Muscle of leg (tissue), 16 donors: ENCODE measurements at places on chromosomes 3 and 15. TPM values are rescaled to one million over a fixed set of nuclear protein-coding genes. Genes with fewer than 3 reads are reported as not detected.

Gene ELP6
- 28.0 TPM for total RNA-seq

GRCh38 chr3:54792584-54792983 is 135.3 kb downstream of the LRTM1 start:
- no peak for DNase-seq

DNA sequence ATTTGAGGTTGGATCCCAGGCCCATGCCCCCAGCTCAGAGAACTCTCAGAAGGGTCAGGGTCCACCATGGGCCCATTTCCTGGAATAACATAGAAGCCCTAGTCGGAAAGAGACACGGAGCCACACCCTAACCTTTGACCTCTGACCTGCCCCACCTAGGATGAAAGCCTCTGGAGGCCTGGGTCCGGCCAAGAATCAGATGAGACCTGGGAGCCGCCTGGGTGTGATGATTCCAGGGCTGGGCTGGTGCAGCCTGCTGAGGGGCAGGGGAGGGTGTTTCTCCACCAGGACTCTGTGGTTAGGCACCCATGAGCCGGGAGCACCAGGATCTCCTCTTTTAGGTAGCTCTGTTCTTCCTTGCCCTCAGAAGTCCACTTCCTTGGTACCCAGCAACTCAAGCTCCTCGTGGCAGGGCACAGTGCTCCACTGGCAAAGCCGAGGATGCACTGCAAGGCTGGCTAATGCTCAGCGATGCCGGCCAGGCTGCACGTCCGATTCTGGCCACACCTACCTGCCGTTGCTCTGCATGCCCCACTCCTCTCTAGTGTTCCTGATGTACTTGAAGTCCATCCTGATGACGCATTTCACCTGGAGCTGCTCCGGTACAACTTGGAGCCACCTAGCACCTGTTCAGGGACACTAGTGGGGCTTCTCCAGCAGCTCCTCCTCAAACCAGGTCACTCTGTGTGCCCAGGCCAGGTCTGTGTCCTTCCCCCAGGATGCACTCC is 57.4 kb downstream of the ZNF445 start:
- no peak for DNase-seq

- peak; percentile 89 for DNase-seq
Measured at GRCh38 chr15:45457641-45458539, 64.7 kb downstream of the SLC30A4 start.

DNA sequence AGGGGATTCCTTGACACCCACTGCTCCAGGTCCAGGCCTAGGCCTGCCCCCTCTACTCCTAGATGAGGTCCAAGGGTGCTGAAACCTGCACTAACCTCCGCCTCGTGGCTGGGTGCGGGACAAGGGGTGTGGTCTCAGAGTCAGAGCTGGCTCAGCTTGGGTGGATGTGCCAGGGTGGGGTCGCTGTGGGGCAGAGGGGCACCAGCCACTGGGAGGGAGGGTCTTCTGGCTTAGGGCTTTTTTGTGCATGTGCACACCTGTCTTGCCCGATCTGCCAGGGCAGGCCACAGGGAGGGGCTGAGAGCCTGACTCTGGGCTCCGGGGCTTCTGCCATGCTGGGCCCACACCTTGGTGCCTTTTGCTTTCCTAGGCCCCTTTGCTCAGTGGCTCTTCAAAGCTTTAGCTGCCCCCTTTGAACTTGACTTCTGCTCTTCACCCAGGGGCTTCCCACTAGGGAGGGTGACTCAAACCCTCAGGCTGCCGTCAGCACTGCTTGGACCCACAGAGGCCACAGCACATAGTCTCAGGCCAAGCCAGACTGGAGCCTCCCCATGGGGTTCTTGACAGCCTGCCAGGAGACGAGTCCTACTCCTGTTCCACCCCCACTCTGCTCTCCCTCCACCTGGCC is 73.0 kb downstream of the KLF13 start:
- no peak for DNase-seq

Gene IMPG2
- total RNA-seq: 1.3 TPM

GRCh38 chr15:70217226-70218160 is 119.8 kb upstream of the TLE3 start:
- DNase-seq: no peak

DNA sequence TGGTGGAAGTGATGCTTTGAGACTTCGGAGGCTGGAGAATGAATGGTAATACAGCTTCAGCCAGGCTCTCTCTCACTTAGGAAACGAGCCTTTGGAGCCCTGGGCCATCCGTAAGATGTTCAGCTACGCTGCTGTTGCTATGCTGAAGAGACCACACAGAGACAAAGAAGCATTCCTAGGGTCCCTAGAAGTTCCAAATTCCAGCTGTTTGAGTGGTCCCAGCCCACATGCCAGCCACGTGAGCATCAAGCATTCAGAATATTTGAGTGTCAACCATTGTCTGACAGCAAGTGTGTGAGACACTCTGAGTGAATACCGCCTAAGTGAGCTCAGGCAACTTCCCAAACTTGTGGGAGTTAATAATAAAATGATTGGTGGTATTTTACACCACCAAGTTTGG is 212.9 kb downstream of the CD47 start:
- DNase-seq: no peak

Gene GABRR3
- total RNA-seq: not detected

DNA sequence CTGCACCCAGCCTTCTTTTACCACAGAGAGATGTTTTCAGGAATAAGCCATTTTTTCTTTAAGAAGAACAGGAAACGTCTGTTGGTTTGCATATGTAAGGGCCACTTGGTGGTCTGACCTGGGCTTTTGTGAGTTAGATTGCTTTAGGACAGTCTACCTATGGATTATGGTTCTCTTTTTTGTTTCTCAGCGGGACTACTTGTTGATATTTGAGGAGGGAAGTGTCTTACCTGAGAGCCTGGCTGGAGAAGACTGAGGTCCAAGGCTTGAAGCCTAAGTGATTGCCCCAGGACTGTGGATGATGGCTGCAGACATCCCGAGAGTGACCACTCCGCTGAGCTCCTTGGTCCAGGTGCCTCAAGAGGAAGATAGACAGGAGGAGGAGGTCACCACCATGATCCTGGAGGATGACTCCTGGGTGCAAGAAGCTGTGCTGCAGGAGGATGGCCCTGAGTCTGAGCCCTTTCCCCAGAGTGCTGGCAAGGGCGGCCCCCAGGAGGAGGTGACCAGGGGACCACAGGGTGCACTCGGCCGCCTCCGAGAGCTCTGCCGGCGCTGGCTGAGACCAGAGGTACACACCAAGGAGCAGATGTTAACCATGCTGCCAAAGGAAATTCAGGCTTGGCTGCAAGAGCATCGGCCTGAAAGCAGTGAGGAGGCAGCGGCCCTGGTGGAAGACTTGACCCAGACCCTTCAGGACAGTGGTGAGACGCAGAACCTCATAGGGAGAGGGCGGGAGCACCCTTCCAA is 3.0 kb downstream of the ZSCAN2 start:
- no peak for DNase-seq

DNA sequence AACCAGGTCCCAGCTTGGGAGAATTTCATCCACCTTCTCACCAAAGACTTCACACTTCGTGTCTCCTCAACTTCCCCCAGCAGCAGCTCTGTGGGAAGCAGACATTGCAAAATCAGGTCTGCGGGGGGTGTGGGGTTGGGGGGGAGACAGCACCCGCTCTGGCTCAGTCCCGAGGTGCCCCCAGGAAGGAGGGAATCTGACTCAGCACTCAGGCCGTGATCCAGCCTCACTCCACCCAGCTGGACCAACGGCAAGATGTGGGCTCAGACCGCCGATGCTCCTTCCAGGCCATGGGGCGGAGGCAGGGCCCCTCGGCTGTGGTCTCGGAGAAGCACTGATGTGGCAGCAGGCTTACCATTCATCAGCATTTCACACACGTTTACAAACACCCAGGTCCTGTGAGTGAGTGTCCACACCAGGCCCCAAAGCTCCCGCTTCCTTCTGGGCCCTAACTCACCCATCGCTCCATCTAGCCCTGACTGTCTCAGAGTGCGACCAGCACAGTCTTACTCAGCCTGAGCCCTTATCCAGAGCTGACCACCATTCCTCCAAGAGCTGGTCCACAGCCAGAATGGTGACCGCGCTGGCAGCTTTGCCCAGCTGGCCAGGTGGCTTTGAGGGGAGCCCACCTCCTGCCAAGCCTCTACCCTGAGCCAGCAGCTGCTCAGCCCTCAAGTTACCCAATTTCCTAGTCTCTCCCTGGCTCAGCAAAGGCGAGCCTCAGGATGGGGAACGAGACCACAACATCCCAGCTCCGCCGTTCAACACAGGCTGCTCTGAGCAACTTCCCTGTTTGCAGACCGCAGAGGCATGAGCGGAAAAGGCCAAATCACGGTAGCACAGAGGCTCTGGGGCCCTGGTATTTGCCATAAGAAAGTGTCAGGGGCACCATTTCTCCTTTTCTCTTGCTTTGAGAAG is 3.3 kb downstream of the STAB1 start:
- peak; percentile 81 for DNase-seq

Gene CLRN1
- 0.18 TPM for total RNA-seq

Gene CNTN3
- 9.8 TPM for total RNA-seq

DNA sequence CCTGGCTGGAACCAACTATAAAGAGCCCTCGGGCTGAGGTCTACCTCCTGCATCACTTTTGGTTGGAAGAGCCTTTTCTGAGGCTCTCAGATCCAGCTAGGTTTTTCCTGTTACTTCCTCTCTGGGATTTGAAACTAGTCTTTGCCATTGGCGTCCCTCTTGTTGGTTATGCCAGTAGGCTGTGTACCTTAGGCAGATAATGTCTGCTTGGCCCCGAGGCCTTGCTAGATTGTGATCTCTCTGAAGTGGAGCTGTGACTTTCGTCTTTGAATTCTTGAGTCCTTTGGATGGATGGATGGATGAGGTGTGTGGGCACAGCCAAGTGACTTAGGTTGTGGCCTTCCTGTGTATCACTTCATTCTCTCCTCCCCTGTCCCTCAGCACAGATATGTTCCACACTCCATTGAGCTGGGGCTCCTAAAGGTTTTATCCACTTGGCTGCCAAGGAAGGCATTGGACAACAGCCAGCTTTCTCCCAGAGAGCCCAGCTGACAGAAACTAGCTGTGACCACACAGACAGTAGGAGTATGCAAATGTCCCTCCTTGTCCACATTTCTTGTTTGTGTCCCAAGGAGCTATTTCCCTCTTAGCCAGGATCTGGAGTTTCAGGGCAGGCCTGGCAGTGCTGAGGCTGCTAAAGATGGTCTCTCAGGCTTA is 7.9 kb upstream of the DNAJC17 start:
- peak; percentile 26 for DNase-seq

Gene MKRN3
- total RNA-seq: 0.62 TPM

GRCh38 chr3:15478640-15478979 is 42.9 kb downstream of the COLQ start:
- no peak for DNase-seq

DNA sequence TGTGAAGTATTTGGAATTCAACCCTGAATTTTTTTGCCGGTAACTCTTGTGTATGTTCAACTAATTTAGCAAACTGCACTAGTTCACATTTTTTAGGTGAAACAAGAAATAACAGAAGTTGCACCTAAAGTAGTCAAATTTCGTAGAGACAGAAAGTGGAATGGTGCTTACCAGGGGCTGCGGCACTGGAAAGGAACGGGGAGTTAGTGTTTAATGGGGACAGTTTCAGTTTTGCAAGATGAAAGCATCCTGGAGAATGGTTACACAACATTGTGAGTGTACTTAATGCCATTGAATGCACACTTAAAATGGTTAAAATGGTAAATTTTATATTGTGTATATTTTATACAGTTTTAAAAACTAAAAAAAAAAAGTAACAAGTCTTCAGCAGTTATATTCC is 27.4 kb downstream of the PPARG start:
- DNase-seq: no peak

Gene CPB1
- total RNA-seq: 2.4 TPM

Gene TMF1
- total RNA-seq: 26.7 TPM

DNA sequence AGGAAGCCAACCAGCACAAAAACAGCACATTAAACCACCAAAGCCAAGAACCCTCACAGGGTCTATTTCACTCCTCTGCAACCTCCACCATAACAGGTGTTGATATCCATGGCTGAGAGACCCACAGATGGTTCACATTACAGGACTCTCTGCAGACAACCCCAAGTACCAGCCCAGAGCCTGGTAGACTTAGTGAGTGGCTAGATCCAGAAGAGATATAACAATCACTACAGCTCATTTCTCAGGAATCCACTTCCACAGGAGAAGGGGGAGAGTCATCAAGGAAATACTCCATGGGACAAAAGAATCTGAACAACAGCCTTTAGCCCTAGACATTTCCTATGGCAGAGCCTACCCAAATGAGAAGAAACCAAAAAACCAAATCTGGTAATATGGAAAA is 168.1 kb upstream of the CD96 start:
- DNase-seq: no peak

DNA sequence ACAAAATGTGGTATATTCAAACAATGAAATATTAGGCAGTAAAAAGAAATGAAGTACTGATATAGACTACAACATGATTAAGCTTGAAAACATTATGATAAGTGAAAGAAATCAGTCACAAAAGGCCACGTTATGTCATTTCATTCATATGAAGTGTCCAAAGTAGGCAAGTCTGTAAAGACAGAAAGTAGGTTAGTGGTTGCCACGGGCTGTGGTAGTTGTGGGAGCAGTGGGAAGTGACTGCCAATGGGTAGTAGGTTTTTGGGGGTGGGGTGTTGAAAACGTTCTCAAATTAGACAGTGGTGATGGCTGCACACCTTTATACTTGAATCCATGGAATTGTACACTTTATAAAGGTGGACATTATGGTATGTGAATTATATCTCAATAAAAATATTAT is 12.1 kb downstream of the GALNT15 start:
- DNase-seq: no peak

GRCh38 chr15:41659855-41660234 is 360 bp upstream of the MGA start:
- DNase-seq: no peak

GRCh38 chr3:108011616-108012015 is 79.2 kb downstream of the CD47 start:
- DNase-seq: no peak
